ENCODE measurements at places on chromosomes 13 and 19.

DNA sequence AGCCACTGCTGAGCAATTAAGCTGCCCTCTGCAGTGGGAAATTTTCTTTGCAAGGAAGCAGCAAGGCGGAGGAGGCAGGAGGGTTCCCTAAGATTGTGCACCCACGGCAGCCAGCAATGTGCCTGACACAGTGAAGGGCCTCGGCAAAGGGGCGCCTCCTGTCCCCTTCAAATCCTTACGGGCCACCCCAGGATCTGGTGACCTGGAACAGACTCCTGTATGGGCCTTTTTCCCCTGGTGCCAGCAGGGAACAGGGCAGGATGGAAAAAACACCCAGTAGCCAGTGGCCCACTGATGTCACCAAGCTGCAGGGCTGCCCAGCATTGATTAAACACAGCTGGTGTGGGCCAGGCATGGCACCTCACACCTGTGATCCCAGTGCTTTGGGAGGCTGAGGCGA is 86.7 kb downstream of the GNG7 start:
- DNase-seq: no peak

GRCh38 chr13:41674246-41674645 is 216.9 kb downstream of the RGCC start:
- DNase-seq: no peak

DNA sequence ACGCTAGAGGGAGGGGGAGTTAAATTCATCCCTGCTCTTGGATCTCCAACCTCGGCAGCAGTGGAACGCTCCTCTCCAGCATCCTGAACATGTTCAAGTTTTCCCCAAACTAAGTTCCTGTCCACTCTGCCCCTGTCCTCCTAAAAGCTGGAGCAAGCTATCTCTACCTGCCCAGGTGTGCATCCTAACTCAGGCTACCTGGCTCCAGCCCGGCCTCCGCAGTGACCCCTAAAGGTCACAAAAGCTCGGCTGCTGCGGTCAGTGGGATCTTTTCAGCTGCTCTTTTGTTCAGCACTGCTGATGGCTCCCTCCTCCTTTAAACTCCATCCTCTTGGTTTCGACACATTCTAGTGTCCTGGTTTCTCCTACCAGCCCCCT is 1.4 kb downstream of the DCUN1D2 start:
- DNase-seq: no peak

DNA sequence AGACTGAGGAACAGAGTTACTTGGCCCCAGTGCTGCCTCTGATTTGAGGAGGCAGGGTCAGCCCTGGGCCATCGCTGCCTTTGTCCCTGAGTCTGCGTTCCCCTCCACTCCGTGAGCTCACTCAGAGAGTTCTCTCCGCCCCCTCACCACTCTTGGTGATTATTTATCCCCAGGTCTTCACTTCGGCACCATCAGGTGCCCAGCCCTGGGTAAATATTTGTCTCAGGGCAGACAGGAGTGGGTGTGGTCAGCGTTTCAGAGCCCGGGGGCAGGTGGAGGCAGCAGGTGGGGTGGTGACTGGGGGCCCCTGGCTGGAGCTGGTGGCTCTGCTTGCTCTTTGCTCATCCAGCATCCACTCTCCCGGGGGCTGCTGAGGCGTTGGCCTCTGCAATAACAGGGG is 20.6 kb downstream of the PPP1R37 start:
- DNase-seq: no peak

DNA sequence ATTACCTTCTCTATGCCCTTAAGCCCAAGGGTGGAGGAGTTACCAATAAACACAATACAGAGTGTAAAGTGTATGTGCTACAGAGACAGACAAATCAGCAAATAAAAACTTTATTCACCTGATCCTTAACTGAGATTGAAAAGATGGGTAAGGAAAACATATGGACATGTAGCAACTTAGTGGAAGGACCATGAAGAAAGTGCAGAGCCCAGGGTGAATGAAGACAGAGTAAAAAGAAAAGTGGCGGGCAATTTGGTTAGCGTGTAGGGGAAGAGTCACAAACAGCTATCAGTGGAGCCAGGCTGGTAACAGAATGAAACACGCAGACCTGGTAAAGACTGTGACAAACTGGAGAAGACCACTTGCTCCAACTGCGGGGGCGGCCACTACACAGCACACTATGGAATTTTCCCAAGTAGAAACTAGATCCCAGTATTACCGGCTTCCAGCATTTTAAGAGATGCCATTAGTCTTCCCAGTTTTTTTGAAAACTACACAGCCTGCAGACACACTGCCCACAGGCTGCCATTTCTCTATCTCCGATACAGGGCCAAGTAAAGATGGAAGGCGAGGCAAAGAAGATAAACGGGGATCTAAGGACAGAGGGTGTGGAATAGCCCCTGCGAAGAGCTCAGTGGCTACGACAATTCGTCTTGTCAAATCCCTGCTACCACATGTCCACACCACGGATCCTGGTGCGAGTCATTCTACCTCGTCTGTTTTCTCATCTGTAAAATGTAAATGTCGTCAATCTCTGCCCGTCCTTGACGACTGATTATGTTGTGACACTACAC is 1.2 kb downstream of the UQCRFS1 start:
- DNase-seq: no peak

- no peak for DNase-seq
These were observed 10.5 kb downstream of the MYO9B start for GRCh38 chr19:17086120-17086519.

- no peak for DNase-seq
These were observed 5.8 kb upstream of the TMC4 start for GRCh38 chr19:54178581-54179261.

DNA sequence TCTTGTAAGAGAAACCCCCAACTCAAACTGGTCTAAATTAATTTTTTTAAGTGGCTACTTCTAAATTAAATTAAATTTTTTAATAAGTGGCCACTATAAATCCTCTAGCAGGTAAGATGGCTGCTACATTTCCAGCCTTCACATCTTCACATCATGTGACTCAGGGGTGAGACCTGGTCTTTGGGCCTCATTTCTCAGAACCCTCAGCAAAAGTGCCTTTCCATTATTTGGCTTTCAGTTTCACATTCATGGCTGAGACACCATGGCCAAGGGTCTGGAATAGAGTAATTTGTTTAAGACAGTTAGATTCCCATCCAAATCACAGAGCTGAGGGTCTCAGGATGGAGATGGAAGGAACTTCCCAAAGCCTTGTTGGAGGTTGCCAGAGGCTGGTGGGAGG is 47.5 kb downstream of the DCT start:
- no peak for DNase-seq

DNA sequence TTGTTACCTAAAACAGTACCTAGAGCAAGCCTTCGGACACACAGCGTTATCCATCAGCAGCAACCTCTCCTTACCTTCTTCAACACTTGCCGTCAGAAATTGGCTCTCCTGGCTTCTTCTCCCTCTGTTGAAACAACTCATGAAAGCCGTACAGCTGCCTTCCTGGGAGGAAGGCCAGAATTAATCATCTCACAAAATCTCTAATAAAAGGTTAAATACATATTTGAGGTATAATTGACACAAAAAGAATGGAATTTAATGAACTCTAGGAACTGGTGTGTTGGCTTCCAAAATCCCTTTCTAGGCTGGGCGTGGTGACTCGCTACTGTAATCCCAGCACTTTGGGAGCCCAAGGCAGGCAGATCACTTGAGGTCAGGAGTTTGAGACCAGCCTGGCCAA is 37.3 kb upstream of the GTF2F2 start:
- no peak for DNase-seq

DNA sequence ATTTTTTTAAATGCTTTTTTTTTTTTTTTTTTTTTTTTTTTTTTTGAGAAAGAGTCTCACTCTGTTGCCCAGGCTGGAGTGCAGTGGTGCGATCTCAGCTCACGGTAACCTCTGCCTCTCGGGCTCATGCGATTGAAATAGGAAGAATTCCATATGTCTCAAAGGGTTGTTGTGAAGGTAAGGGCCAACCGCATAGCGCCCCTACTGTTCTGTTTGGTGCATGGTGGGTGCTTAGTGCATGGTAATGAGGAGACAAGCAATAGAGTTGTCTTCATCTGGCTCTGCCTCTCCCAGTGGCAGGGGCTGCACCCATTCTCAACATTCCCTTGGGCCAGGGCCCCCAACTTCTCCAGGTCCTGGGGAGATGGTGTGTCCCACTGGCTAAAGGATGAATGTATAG is 68.7 kb downstream of the RASL11A start:
- DNase-seq: peak; percentile 23

GRCh38 chr13:40271271-40271885 is 395.1 kb downstream of the FOXO1 start:
- no peak for DNase-seq

GRCh38 chr19:7862413-7862951 is 11.7 kb downstream of the PRR36 start:
- no peak for DNase-seq

DNA sequence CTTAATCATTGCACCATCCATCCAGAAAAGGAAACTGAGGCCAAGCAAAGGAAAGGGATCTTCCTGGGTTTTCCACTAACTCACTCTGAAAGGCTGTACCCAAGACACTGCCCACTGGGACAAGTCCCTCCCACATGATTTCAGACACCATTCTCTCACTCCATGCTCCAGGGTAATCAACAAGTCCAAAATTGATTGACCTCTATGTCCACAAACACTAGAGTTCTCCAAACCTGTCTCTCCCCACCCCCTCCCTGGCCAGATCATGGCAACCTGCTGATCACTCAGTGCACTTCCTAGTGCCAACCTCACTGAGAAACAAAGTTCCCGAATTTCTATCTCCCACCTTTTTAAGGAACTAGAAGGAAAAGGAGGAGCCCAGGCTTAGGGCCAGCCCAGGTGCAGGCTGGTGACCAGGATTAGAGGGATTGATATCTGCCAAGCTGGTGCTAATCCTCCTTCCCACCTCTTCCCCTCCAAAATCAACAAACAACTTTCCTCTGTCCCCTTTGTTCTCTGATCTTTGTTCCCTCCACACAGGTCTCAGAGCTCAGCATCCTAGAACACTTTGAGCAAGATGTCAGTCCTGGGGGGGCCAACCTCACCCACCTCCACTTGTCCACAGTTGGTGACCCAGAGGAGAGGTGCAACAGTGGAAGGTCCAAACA is 2.4 kb upstream of the CYP2A13 start:
- no peak for DNase-seq

- no peak for DNase-seq
These were observed 206.1 kb downstream of the DNAJC15 start for GRCh38 chr13:43229506-43229905.

GRCh38 chr13:78029901-78030300 is 111.3 kb upstream of the EDNRB start:
- no peak for DNase-seq

- no peak for DNase-seq
These were observed 27.6 kb upstream of the SIN3B start for GRCh38 chr19:16801600-16802013.

- DNase-seq: no peak
These were observed 701.3 kb upstream of the KLHL1 start for GRCh38 chr13:70809588-70809987.

GRCh38 chr13:25280396-25280795 is 6.9 kb downstream of the MTMR6 start:
- DNase-seq: no peak

- peak; percentile 34 for DNase-seq
These were observed 26.5 kb upstream of the LSM14A start for GRCh38 chr19:34145741-34146202.

- no peak for DNase-seq
These were observed 15.7 kb downstream of the TMEM143 start for GRCh38 chr19:48348045-48348444.

DNA sequence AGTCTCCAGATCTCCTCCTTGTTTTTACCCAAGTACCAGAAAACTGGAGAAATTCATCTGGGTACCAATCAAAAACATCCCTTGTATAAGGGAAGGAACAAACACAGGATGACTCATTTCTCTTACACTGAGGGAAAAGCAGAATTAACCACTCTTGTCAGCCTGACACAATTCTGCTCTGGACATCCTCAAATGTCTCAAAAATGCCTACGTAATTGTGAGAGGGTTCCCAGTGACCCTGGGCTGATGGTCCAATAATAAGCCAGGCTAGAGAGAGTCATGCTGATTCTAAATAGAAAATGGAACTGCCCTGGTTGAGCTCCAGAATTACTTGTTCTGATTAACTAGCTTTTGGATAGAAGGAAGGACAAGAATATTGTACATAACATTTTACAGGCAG is 14.5 kb downstream of the ZNF708 start:
- no peak for DNase-seq

GRCh38 chr13:106987427-106987785 is 419.5 kb upstream of the ARGLU1 start:
- peak; percentile 48 for DNase-seq

DNA sequence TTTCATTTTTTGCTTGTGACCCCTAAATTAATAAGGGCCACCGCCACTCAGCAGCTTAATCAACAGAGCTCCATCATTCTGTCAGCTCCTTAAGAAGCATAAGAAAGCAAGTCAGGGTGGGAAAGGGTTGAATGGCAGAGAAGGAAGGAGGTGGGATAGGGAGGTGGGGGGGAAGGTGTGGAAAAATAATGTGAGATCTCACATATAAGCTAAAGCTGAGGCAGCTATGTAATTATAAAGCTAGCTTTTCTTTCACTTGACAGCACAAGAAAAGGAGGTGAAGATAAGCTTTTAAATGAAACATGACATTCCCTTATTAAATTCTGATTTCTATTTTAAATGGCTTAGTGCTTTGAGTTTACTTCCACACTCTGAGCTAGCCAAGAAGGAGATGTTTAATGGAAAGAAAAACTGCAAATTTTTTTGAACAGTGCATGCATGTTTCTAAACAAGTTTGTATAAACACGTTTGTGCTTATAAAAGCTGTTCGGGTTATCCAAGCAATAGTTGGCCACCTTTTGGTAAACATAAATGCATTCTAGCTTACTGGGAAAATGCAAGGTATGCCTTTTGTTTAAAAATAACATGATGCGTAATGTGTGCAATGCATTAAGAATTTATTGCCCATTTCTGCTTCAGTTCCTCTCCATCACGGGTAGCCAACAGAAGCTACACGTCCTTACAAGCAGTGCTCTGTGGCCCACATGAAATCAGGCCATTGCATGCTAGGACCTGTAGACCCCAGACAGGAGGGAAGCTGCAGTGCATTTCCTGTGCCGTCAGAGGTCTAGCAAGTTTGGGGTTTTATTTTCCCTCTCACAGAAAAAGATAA is 96.2 kb downstream of the LHFPL6 start:
- DNase-seq: peak; percentile 27

GRCh38 chr13:26929971-26930730 is 169.6 kb upstream of the GPR12 start:
- peak; percentile 87 for DNase-seq

- DNase-seq: no peak
These were observed 68.4 kb downstream of the F2RL3 start for GRCh38 chr19:16957151-16957701.

DNA sequence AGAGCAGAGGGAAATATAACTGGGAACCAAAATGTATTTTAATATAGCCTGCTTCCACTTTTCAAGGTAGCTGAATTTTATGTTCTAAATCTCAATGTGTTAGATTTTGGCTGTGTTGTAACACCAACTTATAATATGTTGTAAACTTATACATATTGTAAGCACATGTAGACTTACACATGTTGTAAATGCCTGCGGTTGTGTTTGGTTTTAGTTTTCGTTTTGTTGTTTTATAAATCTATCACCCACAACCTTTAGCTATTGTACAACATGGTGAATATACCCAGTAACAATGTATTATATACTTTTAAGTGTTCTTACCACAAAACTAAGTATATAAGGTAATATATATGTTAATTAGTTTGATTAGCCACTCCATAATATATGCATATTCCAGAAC is 15.6 kb downstream of the KCTD4 start:
- no peak for DNase-seq

- no peak for DNase-seq
These were observed 16.4 kb downstream of the CARM1 start for GRCh38 chr19:10887616-10888367.

Data from NCI-H1694 (cell line).